ENCODE measurements at places on chromosomes 4 and X.

GRCh38 chr4:139208404-139208945, 31.5 kb upstream of the ELF2 start:
- DNase-seq, result no peak

GRCh38 chrX:2638279-2638678, 52.8 kb upstream of the CD99 start:
- no peak for DNase-seq

DNA sequence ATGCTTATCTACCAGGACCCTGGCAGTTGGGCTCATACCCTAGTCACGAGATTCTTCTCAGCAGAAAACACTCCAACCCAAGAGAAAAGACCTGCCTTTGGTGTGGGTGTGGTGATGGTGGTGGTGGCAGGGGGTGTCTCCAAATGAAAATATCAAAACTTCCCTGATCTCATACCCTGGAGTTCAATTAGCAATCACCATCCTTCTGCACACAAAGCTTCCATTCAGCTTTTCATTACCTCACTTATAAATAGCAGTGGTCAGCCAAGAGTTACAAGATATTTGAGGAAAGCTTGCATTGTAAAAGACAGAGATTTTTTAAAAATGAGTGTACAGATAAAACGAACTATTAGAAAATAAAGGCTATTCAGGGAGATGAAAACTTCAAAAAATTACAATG, 580.8 kb upstream of the MAGEB2 start:
- DNase-seq, result no peak

DNA sequence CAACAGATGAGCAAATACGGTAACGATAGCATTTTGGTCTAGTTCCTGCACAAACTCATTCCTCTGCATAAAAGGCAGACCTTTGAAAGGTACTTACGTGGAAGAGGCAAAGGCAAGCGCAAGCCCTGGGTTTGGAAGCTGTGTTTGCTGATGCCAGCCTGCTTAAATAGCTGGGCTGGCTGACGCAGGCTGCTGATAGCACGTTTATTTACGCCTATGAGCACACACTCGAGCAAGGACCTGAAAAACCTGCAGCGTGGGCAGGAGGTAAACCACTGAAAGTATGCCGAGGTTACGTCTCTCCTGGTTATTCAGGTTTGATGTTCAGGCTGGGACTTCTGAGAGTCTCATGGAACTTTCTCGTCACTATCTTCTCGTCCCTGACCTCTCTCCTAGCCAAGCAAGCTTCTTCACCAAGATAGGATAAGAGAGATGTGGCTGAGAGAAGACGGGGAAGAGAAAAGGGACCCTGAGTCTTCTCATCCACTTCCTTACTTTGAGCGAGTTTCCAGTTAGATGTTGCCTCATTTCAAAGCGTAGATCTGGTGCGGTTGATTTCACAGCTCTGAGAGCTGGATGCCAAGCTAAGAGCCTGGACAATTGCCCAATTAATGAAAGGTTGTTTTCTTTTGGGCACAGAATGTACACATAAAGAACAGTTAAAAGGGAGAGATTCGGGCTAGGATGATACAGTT, at the start of gene HOPX:
TSS of gene HOPX (minus strand) at position 139 of the 695 bp plus-strand sequence. CDS start 23,480 bp downstream, outside the sequence.
- no peak for DNase-seq

DNA sequence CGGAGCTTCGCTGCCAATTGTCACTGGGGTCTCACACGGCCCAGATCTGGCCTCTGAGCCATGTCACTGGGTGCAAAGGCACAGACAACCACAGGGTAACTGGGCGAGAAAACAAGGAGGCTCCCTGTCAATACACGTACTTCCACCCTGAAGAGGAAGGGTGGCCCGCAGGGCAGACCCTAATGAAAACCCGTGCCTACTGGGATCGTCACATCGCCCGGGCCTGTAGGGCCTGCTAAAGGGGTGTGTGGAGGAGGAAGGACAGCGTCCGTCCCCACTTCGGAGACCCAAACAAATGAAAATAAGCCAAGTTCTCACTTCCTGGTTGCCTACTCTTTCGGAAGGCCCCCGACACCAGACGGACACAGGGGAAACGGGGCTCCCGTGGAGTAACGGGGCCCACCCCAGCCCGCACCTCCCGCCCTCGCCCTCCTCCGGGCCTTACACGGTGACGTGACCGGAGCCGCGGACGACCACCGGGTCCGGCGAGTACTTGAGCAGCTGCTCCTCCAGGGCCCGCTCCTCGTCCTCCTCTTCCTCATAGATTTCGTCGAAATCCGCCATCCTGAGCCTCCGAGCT, 578 bp downstream of the CHIC2 start:
- DNase-seq, result peak; percentile 22

DNA sequence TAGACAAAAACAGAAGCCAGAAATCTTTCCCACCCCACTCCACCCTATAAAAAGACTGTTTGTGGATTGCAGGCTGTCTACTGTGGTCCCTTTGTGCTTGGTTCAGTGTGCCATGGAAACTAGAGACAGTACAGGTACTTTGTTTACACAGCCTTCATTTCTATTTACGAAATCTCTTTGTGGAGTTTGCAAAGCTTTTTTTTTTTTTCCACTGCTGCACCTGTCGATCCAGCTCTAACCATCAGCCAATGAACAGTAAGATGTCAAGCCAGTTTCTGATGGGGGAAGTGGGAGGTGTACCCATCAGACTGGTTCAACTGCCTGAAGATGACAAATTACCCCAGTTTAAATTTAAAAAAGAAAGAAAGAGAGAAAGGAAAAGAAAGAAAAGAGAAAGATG, 20.2 kb upstream of the LRBA start:
- no peak for DNase-seq

Data from T follicular helper cell (primary cell).